GOT3 (cell line): ENCODE measurements at places on chromosomes 1 and 21.

DNA sequence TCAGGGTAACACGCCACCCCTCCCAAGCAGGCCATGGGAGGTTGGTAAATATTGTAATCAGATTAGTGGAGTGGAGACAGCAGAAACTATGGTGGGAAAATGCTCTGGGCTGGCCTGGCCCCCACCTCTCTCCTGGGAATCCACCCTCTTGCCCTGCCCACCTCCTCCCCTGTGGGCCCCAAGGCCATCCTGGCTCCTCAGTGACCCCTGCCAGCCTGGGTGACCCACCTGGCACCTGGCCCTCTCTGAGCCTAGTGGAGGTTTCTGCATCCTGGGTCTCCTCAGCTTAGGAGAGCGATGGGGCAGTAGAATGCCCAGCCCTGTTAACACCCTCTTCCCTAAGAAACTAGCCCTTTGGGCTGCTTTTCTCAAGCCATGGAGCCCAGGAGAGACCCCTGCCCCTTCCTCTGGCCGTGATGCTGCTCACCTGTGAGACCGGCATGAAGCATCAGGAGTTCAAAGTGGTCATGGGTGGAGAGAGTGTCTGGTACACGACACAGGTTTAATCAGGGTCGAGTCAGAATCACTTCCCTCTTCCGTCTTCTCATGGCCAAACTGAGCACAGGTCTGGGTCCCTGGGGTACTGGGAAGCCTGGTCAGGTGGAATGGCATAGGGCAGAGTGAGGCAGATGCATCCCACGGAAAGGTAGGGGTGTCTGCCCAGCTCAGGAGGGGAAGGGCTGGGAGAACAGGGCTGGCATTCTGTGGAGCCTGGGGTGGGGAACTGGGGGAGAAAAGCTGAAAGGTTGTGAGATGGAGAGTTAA is 10.7 kb upstream of the DMBX1 start:
- no peak for DNase-seq

DNA sequence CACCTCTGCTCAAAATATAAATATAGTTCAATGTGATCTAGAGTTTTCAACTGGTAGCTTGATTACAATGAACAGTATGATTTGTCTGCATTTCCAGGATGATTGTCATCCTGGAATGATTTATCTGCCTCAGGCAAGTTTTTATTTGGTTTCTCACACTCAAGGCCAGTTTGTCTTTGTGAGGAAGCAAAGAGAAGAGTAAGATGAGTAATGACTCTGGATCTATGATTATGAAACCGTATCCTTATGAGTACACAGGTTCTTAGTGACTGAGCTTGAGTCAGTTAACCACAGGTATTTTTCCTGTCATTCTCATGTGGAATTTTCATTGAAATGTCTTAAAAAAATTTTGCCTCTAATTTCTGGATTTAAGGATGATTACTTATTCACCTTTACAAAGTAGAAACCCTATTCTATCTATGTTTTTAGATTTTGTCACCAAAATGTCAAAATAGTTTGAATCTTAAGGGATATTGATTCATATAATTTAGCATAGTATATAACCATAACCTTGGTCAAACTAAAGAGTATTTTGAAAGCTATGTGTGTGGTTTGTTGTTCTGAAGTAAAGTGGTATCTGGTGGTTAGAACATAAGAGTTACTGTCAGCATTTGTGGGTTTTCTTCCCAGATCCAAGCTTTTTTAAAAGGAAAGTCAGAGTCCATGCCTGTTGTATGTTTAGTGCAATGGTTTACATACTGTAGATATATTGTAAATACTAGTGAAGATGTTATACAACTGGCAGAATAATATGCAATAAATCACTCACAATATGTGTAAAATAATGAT is 145.0 kb downstream of the RASAL2 start:
- DNase-seq = no peak

GRCh38 chr1:110508028-110508940 is 10.7 kb downstream of the KCNA10 start:
- no peak for DNase-seq

DNA sequence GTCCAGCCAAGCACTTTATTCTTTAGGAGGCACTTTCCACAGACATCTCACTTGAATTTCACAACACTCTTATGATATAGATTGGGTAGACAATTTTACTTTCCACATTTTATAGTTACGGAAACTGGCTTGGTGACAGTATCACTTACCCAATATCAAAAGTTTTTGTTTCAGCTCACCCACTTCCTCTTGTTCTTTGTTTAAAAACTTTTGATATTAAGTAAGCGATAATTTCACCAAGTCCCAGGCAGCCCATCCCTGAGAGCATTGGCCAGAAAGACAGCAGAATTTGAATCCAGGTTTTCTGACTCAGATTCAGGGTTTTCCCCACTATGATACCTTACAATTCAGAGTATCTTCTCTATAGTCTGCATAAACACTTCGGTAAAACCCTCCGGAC is 60.0 kb downstream of the LRIG2 start:
- no peak for DNase-seq

- no peak for DNase-seq
Observed at GRCh38 chr21:36684957-36685714, 13.8 kb upstream of the SIM2 start.
